ENCODE measurements at places on chromosomes 11 and 22.

DNA sequence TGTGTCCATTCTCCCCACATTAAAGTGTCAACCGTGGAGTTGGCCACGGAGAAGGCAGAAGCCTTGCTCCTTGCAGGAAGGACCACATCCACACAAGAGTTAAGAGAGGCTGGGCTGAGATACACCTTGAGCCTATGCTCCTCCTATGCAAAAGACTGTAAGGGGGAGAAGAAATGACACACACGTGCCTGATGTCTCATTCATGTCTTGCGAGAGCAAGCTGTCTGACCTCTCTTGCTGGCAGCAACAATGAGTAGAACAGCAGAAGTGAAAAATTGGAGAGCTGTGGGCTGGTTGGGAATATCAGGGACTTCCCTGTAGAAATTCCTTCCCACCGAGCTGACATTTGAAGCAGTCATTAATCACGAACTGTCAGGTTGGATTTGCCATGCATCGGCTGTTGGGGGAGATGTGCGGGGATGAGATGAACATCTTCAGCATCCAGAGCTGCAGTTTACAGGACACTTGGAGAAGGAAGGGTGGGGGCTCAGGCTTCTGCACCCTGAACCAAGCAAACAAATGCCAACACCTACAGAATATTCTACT, 139.3 kb downstream of the MYO18B start:
- DNase-seq: no peak

DNA sequence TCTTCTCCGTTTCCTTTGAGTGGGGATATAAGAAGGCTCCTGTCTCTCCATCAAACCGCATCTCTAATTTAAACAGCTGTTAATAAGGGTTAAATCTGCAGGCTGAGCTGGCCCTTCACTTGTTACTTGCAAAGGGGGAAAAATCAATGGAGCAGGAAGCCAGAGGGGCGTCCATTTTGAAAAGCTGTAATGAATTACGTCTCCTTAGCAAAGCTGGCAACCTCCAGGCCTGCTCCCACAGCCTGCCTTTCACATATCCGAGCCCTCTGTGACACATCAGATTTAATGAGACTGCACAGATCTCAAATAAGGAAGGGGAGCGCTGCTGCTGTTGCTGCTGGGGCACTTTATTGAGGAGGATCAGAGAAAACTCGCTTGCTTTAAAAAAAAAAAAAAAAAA, 320.8 kb downstream of the BLID start:
- DNase-seq: no peak

DNA sequence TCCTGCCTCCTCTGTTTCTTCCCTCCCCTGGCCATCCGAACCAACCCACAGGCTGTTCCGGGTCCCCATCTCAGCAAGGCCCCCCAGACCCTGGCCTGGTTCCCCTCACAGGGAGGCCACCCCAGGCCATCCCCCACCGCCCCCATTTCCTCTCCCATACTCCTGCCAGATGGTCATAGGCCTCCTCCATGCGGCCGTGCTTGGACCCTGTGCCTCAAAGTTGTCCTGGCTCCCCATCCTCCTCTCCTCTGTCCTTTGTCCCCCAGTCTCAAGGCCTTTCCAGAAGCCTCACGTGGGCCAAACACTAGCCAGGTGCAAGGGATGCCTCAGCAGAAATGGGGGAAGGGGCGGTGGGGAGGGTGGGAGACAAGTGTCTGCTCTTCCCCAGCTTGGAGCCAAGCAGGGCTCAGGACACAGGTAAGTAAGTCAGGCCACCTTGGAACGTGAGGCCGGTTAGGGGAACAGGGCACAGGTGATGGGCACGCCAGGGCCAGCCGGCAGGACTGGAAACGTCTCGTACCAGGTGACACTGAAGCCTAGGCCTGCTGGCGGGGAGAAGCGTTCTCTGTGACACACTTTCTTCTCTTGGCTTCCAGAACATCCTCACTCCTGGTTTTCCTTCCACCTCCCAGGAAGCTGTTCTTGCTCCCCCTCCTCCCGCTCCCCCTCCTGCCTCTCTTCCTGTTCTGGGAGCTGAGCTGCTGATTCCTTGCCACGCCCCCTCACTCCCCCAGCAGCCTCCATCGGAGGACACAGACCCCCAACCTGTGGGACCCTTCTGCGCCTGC, 31.5 kb upstream of the SLC22A12 start:
- no peak for DNase-seq

DNA sequence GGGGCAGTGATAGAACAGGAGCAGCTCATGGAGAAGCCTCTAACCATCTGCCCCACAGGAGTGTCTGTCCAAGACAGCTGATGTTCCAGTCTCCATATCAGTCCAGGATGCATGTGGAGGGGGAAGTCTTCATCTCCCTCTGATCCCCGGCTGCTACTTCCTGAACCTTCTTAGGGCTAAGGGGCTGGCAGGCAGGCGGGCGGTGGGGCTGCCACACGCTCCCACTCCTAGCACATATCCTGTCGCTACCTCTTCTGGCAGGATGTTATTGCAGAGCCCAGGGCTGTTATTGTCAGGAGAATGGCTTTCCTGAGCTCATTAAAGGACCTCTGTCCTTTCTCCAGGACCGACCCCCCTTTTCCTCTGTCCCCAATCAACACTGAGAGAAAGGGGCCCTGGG, 25.4 kb downstream of the LRRC55 start:
- no peak for DNase-seq

- no peak for DNase-seq
These were observed 10.9 kb upstream of the CCND1 start for GRCh38 chr11:69630017-69630416.

- no peak for DNase-seq
These were observed 5.9 kb upstream of the AMOTL1 start for GRCh38 chr11:94762208-94762607.

- DNase-seq: no peak
These were observed 45.8 kb upstream of the LIN7C start for GRCh38 chr11:27552341-27552740.

- DNase-seq: no peak
These were observed 33.7 kb downstream of the GNB1L start for GRCh38 chr22:19820880-19821522.

- no peak for DNase-seq
These were observed 20.0 kb downstream of the IRAG1 start for GRCh38 chr11:10673501-10674062.

DNA sequence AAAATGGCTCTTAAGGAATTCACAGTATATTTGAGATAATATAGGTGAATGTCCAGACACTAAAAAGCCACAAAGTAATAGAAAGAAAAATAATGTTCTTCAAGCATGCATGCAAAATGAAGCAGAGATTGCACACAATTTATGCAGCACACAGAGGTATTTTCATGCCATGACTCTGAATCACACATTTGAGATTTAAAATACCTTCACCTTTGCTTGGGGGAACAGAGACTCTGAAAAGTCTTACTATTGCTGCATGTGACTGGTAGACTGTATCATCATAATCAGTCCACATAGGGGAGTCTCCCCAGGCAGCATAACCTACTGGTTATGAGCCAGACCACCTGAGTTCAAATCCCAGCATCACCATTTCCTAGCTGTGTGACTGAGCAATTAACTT, 96.2 kb downstream of the RCN1 start:
- DNase-seq: no peak

GRCh38 chr22:45212992-45213751, 27.5 kb downstream of the KIAA0930 start:
- no peak for DNase-seq

DNA sequence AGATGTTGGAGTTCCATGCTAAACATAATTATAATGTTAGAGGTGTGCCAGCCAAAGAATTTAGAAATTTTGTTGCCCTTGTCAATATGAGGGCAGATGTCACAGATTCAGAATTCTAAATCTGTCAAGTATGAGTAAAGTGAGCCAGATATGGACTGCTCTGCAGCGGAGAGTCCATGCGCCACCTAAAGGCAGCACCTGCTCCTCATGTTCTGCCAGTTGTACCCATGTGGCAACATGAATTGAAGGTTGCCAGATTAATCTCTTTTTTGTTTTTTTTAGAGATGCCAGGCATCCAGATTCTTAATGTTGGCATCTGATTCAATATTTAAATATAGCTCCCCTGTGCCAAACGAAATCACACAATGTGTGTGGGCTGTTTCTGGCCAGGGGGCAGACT, 678.6 kb upstream of the ANO5 start:
- DNase-seq: peak; percentile 42

GRCh38 chr22:29071261-29072045, 1.4 kb upstream of the KREMEN1 start:
- DNase-seq: no peak

GRCh38 chr11:79195209-79195608, 245.6 kb downstream of the TENM4 start:
- no peak for DNase-seq

DNA sequence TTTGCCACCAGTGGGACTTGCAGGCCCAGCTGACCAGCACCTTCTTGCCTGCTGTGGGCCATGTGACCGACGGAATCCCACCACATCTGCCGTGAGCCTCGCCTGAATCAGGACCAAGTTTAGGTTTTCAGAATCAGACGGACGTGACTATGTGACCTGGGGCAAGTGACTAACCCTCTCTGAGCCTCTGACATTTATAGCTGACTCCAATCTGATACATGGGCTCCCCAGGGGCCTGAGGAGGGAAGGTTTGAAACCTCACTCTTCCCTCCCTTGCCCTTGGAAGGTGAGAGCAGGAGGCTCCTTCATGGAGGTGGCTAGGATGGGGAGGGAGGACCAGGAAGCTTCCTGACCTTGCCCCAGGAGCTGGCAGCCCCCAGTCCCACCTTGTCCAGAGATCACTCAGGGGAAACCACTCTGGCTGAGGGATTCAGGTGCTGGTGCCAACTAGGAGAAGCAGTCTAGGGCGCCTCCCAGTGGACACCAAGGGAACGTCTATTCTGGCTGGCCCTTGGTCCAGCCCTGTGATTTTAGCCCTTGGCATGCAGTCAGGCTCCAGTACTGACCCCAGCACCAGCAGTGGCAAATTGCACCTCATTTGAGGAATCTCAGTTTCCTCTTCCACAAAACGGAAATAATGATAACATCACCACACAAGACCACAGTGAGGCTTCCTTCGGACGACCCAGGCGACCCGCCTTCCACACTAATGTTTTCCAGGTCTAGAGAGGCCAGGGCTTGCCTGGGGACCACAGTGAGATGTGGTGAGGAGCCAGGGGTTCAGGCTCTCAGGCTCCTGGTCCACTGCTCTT, 47.2 kb upstream of the SYT7 start:
- DNase-seq: no peak

DNA sequence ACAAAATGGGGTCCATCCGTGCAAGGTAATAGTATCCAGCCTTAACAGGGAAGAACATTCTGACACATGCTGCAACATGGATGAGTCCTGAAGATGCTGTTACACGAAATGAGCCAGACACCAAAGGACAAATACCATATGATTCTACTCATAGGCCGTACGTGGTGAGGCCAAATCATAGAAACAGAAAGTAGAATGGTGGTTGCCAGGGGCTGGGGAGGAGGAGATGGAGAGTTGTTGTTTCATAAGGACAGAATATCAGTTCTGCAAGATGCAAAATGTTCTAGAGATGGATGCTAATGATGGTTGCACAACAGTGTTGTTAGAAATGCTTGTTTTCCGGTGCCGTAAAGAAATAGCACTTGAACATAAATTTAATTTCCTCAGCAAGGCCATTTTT, 2.6 kb downstream of the TBX10 start:
- DNase-seq: no peak

Data from NCI-H2081 treated with DMSO at 0.1 percent for 48 hours (cell line).